B cell (primary cell): ENCODE measurements at places on chromosomes 11 and 22.

DNA sequence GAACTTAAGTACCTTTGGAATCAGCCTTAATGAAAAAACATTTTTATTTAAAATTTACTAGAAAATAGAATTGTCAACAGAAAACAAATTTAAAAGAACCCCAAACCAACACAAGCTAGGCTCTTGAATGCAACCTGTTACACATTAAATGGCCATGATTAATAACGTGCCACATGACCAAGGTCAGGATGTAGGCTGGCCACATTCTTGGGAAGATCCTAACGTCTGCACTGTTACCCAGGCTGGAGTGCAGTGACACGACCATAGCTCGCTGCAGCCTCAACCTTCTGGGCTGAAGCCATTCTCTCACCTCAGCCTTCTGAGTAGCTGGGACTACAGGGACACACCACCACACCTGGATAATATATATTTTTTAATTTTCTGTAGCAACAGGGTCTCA lies 126.4 kb upstream of the APOA1 start:
- DNase-seq, result no peak

GRCh38 chr22:35148866-35149548 lies 83.0 kb downstream of the ISX start:
- no peak for DNase-seq

DNA sequence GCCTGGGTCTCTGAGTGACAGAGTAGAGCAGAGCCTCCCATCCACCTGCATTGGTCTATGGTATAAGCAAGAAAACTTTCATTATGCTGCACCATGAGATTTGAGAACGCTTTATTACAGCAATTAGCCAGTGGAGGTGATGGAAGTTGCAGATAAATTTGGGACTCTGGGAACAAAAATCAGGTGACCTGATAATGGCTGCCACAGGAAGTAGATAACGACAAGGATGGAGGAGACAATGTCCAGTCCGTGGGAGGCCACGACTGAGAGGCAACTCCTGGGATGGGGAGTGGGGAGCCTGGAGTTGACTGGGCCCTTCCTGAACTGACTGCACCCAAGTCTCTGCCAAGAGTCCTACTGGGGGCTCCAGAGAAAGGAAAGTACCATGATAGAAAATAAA lies 4.7 kb downstream of the MRGPRD start:
- DNase-seq, result no peak

- no peak for DNase-seq
Measured at GRCh38 chr11:12800032-12800671, 125.9 kb downstream of the TEAD1 start.

DNA sequence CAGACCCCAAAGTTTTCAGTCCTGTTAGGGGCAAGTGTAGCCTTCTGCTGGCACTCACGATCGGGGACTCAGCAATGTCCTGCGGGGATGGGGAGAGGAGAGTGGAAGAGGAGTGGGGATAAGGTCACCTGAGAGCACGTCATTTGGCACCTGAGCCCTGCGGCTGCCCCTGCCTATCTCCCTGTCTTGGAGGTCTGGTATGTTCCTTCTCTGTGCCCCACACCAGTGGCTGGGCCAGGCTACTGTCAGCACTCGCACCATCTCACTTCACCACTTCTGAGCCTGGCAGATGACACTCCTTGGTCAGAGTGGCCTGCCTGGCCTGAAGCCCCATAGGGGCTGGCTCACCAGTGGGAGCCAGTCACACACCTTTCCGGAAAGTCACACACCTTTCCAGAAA lies 20.1 kb upstream of the CHADL start:
- no peak for DNase-seq

GRCh38 chr11:124143034-124143433 lies 27.8 kb downstream of the VWA5A start:
- DNase-seq, result no peak

DNA sequence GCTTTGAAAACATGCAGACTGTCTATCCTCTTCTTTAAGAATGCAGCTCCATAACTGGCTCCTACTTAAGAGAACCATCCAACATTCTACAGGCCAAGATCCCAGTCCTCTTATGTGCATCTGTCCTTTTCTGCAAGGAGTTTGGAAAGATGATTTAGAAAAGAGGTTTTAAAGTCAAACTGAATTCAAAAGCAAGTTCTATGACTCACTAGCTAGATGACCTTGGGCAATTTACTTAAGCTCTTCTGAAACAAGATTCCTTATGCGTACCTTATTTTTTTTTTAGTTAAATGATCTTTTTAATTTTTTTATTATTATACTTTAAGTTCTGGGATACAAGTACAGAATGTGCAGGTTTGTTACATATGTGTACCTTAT lies 29.2 kb downstream of the GUCY1A2 start:
- DNase-seq, result no peak

GRCh38 chr11:64723117-64723906 lies at the start of gene NRXN2:
Gene NRXN2, minus strand, starts transcription at chr11:64723197. Its CDS starts 9,498 bp downstream, at chr11:64713699.
- peak; percentile 89 for DNase-seq

DNA sequence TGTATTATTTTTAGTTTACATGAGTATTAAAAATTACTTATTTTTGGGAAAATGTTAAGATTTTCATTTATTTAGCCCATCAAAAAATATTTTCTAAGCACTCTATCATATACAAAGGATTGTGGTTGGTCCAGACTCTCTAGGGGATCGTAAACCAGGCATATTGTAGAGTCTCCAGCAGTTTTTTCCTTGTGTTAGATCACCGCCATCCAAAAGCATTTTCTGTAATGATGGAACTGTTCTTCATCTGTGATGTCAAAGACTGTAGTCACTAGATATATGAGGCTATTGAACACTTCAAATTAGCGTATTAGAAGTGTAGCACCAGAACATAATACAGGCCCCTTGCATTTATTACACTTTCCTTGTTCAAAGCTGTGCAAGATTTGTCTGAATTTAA lies 154.9 kb downstream of the SBF2 start:
- DNase-seq, result no peak

- DNase-seq, result no peak
Measured at GRCh38 chr11:64218628-64219353, 7.2 kb downstream of the TRPT1 start.

- no peak for DNase-seq
Measured at GRCh38 chr11:95575517-95575916, 214.1 kb downstream of the FAM76B start.

DNA sequence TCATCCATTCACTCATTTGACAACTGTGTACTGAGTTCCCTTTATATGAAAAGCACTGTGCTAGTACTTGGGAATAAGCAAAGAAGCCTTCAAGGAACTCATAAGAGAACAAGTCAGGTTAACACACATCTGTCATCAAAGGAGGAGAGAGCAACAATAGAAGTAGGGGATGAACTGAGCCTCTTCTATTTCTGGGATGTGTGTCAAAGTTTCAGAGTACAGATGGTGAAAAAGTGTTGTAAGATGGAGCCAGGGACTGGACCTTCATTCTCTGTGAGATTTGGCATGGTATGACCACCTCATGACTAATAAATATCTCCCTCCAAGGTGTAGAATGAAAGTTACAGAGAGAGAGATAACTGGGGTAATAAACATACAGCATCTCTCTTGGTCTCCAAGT lies 349.8 kb upstream of the PLET1 start:
- DNase-seq, result no peak

- DNase-seq, result peak; percentile 10
Measured at GRCh38 chr11:134070342-134070845, 1.5 kb downstream of the JAM3 start.

- DNase-seq, result no peak
Measured at GRCh38 chr11:44989831-44990566, 39.3 kb upstream of the TP53I11 start.

GRCh38 chr22:47062126-47062525 lies 299.7 kb downstream of the TBC1D22A start:
- DNase-seq, result no peak

DNA sequence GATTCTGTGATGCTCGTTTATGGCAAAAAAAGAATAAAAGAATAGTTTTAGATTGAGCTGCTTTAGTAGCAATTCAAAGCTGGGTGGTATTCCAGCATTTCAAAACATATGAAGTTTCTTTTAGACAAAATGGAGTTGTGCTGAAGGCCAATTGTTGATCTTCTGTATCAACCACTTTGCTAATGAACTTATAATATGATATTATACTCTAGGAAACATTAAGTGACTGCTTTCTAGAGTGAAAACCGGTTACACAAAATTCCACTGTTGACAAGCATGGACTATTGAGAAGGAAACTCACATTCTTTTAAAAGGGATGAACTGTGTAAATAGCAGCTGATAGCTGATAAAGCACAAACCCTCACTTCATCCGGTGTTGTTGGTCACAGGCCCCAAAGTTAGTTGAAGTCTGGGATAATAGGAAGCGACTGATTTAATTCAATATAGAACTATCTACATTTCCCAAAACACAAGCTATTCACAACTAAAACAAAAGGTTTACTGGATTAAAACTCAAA lies 255.1 kb downstream of the CADM1 start:
- DNase-seq, result no peak

DNA sequence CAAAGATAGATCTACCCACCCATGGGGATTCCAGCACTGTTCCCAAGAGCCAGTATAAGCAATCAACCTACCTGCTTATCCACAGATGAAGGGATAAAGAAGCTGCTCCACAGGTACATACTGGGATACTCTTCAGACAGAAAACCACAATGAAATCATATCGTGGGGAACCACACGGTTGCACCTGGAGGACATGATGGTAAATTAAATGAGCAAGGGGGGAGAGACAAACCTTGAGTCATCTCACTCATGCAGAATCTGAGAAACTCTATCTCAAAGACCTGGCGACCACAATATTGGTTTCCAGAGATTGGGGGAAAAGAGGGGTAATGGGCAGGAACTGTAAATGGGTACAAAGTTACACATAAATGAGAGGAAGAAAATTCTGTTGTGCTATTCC lies 14.5 kb downstream of the RGL4 start:
- DNase-seq, result no peak

- no peak for DNase-seq
Measured at GRCh38 chr11:134657631-134658030, 245.6 kb upstream of the B3GAT1 start.

DNA sequence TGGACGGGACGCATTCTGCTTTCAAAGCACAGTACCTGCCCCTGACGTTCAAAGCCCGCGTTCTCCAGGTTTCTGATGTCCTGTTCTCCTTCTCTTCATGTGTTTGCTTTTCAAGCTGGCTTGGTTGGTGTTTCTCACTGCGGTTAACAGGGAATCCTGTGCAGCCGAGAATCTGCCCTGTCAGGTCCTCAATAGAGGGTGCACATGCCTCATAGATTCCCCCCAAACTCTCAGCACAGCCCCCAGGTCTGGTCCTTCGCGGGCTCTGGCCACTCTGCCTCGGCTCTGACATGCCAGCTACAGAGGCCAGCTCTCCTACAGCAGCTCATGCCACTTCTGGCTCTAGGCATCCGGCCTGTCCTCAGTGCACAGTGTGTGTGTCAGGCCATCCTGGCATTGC lies 1343.8 kb downstream of the TBC1D22A start:
- DNase-seq, result no peak

- no peak for DNase-seq
Measured at GRCh38 chr11:44356351-44356750, 46.4 kb upstream of the ALX4 start.

DNA sequence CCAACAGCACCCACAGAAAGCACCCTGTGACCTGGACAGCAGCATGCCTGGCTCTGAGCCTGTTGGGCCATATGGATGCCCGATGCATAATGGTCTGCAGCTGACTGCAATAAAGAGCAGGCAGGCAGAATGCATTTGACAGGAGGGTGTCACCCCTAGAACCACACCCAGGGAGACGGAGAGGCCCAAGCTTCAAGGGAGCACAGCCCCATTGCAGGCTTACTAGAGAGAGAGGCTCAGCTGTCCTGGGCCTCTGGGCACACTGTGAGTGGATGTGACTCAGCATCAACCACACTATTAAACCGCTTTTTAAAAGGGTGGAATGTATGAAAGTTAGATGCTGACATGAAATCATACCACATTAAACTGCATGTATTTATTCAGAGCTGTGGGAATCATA lies 365.3 kb downstream of the CTTN start:
- no peak for DNase-seq
